ENCODE measurements at places on chromosomes 12 and 14.

GRCh38 chr12:39441963-39442830, 723 bp downstream of the KIF21A start:
- peak; percentile 25 for DNase-seq

DNA sequence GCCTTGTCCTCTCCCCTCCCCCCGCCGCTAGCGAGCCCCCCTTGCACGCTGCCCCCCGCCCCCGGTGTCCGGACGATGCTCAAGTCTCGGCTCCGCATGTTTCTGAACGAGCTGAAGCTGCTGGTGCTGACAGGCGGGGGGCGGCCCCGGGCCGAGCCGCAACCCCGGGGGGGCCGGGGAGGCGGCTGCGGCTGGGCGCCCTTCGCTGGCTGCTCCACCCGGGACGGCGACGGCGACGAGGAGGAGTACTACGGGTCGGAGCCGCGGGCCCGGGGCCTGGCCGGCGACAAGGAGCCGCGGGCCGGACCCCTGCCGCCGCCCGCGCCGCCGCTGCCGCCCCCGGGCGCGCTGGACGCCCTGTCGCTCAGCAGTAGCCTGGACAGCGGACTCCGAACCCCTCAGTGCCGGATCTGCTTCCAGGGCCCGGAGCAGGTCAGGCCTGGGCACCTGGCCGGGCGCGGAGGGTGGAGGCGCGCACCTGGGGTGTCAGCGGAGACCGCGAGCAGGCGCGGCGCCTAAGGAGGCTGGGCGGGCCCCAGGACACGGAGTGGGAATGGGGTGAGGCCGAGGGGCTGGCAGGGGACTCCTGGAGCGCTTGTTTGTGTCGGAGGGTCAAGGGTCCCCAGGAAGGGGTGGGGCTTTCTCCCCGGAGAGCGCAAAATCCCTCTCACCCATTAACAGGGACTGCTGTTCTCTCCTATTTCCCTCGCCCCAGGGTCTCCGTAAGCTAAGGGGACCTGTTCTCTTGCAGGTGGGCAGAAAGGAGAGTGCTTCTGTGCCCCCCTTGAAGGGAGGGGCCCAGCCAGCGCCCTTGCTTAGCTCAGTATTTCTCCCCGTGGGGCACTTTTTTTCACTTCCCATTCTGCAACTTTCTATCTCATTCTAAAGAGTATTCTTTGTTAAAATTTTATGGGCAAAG, 810 bp downstream of the MARCHF9 start:
- DNase-seq = no peak

GRCh38 chr14:69712599-69713088, 54.3 kb upstream of the SRSF5 start:
- peak; percentile 85 for DNase-seq

DNA sequence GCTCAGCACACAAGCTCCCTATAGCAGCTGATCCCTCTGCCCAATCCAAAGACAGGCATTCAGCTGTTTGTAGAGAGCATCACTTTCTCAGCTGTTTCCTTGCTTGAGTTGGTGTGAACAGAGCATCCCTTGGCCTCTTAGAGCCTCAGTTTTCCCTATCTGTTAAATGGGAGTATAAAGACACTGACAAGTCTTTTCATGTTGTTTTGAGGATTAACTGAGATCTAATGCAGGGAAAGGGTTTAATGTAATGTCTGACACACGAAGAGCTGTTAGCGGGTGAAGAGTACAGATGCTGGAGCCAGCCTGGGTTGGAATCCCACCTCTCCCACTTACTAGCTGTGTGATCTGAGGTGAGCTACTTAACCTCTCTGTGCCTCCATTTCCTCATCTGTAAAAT, 149.5 kb downstream of the PHETA1 start:
- DNase-seq = no peak

GRCh38 chr12:109988903-109989302, 7.3 kb downstream of the GIT2 start:
- DNase-seq = no peak

DNA sequence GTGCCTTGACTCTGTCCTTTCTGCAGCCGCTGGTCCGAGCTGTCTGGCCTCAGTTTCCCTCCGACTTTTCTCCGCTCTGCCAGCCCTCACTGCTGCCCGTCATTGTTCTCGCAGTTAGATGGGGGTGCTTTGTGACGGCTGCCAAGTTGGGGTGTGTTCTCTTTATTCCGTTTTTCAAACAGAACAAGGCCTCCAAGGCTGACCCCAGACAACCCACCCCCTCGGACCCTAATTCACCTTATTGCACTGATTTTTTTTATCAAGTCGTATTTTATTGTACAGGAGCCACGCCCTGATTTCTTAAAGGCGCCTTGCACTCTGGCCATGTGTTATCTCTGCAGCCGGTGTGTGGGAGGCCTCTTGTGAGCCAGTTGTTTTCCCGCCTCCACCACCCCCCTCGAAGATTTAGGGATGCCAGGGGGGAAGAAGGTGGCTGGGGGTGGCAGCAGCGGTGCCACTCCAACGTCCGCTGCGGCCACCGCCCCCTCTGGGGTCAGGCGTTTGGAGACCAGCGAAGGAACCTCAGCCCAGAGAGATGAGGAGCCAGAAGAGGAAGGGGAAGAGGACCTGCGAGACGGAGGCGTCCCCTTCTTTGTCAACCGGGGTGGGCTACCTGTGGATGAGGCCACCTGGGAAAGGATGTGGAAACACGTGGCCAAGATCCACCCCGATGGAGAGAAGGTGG, 1.3 kb downstream of the VASH1 start:
- peak; percentile 81 for DNase-seq

DNA sequence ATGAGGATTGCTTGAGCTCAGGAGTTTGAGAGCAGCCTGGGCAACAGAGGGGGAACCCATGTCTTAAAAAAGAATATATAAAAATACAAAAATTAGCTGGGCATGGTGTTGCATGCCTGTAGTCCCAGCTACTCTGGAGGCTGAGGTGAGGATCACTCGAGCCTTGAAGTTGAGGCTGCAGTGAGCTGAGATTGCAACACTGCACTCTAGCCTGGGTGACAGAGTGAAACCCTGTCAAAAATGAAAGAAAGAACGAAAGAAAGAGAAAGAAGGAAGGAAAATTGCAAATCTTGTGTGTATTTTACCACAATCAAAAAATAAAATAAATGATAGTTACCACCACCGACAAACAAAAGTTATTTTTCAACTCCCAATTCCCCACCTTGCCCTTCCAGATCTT, 45.3 kb downstream of the SPRING1 start:
- no peak for DNase-seq

GRCh38 chr14:61530296-61530695, 165.0 kb upstream of the HIF1A start:
- peak; percentile 63 for DNase-seq

- peak; percentile 78 for DNase-seq
These were observed 137.6 kb downstream of the ZFP36L1 start for GRCh38 chr14:68655021-68655831.

GRCh38 chr14:80523518-80524117, 312.3 kb upstream of the DIO2 start:
- DNase-seq = no peak

DNA sequence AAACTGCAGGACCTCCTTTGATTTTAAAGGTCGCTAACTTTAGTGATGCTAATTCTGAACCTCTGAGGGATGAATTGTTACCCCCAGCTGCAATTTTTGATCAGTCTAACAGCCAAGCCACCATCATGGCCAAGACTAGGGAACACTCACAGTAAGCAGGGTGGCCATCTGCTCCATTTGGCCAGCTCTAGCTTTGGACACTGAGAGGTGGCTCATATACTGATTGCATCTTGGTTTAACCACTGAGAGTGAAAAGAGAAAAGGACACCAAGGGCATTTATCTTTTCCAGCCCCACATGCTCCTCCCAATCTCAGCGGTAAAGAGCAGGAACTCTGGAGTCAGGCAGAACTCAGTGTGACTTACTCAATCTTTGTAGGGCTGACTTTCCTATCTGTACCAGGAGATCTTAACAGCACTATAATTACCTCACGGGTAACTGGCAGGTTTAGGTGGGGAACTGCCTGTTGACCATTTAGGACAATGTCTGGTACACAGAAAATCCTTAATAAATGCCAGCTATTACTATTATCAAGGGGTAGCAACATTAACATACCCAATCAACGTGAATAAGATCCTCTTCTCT, 6.2 kb downstream of the LPCAT3 start:
- no peak for DNase-seq

- no peak for DNase-seq
These were observed 350.8 kb downstream of the LRFN5 start for GRCh38 chr14:41957459-41957858.

- no peak for DNase-seq
These were observed 33.6 kb downstream of the PRORP start for GRCh38 chr14:35155962-35156361.

GRCh38 chr14:102231476-102232347, 73.3 kb downstream of the MOK start:
- no peak for DNase-seq
